ENCODE measurements at places on chromosomes 6 and 20.

GRCh38 chr6:151690768-151691562 is 116.5 kb upstream of the ESR1 start:
- DNase-seq: peak; percentile 7

DNA sequence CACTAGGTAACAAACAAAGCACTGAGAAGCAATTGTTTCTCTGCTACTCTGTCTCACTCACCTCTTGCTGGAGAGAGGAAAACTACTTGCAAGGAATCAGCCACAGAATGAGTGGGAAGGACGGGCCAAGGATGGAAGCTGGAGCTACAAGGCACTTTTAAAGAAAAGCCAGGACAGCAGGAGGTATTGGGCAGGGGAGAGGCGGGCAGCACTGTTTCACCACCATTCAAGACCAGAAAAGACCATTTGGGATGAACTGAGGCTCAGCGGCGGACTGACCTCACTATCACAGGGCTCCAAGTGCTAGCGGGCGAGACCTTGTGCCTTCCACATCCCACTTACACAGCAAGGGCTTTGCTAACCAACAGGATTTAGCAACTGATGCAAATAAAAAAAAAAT is 137.4 kb downstream of the IPCEF1 start:
- no peak for DNase-seq

- no peak for DNase-seq
Measured at GRCh38 chr6:46128476-46128875, 1.3 kb upstream of the ENPP4 start.

GRCh38 chr6:34469499-34469898 is 3.6 kb downstream of the PACSIN1 start:
- DNase-seq: no peak

DNA sequence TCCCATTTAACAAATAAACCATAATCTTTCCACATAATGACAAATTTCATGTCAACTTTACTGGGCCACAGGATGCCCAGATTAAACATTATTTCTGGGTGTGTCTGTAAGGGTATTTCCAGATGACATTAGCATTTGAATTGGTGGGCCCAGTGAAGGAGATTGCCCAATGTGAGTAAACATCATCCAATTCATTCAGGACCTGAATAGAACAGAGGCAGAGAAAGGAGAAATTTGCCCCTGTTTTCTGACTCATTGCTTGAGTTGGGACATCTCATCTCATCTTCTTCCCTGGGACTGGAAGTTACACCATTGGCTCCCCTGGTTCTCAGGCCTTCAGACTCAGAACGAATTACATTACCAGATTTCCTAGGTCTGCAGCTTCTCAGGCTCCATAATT is 142.9 kb downstream of the TPBG start:
- no peak for DNase-seq

- no peak for DNase-seq
Measured at GRCh38 chr6:7185561-7185960, 77.8 kb downstream of the RREB1 start.

- DNase-seq: no peak
Measured at GRCh38 chr20:19327401-19327800, 115.0 kb downstream of the SLC24A3 start.

- peak; percentile 57 for DNase-seq
Measured at GRCh38 chr6:137291441-137291840, 72.3 kb upstream of the IFNGR1 start.

GRCh38 chr6:40042232-40042631 is 108.0 kb upstream of the MOCS1 start:
- DNase-seq: no peak

- peak; percentile 68 for DNase-seq
Measured at GRCh38 chr6:56524891-56525703, 117.6 kb downstream of the DST start.

GRCh38 chr6:80640176-80640575 is 533.7 kb downstream of the BCKDHB start:
- no peak for DNase-seq

- no peak for DNase-seq
Measured at GRCh38 chr6:45679631-45680030, 301.9 kb upstream of the SUPT3H start.

DNA sequence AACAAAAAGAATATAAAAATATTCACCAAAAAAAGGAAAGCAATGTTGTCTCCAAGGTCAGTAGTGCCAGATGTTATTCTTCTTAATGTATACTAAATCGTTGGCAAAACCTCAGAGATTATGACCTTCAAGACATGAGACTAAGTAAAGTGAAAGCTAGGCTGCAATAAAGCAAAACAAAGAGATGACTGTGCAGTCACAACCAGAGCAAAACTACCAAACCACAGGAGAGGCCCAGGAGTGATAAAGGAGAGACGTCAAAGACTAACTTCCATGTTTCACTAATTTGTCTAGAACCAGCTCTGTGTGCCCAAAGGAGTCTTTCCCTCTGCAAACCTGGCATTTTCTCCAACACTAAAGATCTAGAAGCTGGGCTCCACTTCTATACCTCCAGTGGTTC is 155.9 kb upstream of the POU3F2 start:
- DNase-seq: no peak

GRCh38 chr20:54184071-54184470 is 10.3 kb upstream of the CYP24A1 start:
- DNase-seq: no peak

DNA sequence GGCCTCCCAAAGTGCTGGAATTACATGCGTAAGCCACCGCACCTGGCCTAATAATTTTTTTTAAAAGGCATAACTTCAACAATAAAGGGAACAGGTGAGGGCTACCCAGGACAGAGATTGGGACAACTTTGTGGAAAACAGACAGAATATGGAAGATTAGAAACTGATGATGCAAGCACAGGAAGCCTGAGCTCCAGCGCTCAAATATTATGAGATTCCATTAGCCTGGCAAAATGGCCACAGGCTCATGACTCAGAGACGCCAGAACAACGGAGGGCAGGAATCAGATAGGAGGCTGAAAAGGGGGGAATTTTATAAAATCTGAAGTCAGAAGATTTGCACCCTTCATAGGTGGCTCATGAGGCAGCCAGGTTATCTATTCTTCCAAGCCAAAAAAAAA is 103.1 kb upstream of the MRPS10 start:
- no peak for DNase-seq

- no peak for DNase-seq
Measured at GRCh38 chr6:84243240-84243639, 15.8 kb upstream of the CEP162 start.

DNA sequence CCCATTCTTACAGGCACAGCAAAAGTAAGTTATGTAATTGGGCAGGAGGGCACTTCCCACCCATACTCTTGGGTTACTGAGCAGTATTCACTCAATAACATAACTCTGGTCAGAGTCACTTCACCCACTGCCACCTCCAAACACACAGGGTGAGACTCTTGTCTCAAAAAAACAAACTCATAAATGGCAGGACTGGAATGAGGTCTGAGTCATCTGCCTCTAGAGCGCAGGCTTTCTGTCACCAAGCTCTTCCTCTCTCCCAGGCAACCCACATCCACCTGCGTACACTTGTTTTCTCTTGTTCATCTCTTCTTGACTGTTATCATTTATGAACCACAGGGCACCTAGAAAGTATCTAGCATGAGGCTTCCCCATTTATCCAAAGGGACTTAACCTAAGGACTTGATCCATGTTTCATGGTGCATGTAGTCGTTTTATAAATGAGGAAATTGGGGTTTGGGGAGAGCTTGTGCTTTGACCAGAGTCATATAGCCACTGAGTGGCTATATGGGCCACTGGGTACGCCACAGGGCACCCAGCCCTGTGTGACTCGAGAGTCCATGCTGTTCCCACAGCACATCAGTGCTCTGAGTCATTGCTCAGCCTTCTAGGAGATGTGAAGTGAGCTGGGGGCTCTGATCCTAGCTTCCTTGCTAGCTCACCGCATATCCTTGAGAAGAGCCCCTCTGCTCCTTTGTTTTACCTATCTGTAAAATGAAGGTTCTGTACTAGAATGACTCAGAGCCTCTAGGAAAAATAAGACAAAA is 22.4 kb downstream of the C20orf173 start:
- peak; percentile 15 for DNase-seq

GRCh38 chr6:43294536-43294935 is 3.5 kb upstream of the SLC22A7 start:
- DNase-seq: no peak

- DNase-seq: peak; percentile 84
Measured at GRCh38 chr6:110682460-110682853, 132.8 kb downstream of the CDK19 start.

- DNase-seq: no peak
Measured at GRCh38 chr6:163789199-163789810, 374.8 kb downstream of the QKI start.

GRCh38 chr20:34693414-34693813 is 10.7 kb upstream of the TP53INP2 start:
- DNase-seq: no peak

DNA sequence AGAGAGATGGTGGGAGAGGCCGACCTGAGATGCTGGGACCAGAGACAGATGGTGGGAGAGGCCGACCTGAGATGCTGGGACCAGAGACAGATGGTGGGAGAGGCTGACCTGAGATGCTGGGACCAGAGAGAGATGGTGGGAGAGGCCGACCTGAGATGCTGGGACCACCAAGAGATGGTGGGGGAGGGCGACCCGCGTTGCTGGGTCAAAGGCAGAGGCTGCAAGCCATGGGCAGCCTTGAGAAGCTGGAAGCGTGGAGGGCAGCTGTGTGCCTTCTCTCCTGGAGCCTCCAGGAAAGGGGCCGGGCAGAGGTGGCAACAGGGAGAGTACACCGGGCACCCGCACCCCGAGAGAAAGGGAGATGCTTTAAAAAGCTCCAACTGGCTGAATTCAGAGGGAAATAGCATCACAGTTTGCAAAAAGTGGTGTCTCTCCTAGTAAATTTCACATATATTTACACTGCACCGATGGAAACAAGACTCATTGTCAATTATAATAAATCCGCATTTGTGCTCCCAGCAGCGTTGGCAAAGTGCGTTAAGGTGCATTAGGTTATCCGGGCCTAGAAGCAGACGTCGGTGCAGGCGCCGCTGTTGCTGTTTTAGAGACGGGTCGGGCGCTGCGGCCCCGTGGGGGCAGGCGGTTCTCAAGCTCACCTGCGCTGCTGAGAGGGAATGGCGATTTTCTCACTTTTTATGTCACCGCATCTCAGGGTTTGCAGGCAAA is 132.4 kb downstream of the DLL1 start:
- no peak for DNase-seq

DNA sequence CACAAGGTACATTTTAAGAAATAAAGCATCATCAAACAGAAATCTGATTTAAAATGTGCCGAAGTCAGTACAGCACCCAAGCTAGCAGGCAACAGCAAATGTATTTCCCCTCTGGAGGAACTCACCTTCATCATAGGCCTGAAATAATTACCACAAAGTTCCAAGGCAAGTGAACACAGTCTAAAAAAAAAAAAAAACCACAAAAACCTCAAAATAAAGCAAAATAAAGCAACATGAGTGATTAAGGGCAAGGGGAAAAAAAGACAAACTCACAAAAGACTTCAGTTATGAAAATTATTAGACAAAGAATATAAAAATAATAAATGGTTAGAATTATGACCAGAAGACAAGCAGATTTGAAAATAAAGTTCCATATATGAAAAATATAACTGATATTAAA is 10.4 kb downstream of the GPR63 start:
- no peak for DNase-seq

DNA sequence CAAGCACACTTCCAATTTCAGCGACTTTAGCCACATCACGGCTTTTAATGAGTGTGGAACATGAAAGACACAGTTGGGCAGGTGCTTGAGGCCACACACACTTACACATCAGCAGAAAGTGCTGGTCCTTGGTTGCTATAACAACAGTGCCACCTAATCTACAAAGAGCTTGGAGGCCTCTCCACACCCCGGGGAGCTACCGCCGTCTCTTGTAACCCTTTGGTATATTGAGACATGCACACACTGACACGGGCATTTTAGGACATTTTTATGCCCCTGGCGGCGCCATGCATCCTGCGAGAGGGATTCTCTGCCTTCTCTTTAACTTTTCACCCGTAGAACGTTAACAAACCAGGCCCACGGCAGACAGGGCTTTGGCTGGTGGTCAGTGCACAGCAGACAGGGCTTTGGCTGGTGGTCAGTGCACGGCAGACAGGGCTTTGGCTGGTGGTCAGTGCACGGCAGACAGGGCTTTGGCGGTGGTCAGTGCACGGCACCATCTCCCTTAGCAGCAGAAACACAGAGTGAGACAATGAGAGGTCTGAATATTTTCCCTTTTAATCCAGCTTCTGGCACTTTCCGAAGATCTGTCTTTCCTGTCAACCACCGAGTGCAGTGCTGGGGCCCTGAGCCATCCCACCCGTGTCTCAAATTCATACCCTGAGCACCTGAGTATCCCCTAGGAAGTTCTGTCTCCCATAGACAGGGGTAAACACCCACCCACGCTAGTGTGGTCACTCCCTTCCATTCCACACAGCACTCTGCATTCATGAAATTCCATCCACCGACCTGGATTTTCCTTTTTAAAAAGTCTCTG is 116.6 kb upstream of the RPS6KA2 start:
- no peak for DNase-seq

- DNase-seq: no peak
Measured at GRCh38 chr6:20687494-20687893, 153.2 kb downstream of the CDKAL1 start.

DNA sequence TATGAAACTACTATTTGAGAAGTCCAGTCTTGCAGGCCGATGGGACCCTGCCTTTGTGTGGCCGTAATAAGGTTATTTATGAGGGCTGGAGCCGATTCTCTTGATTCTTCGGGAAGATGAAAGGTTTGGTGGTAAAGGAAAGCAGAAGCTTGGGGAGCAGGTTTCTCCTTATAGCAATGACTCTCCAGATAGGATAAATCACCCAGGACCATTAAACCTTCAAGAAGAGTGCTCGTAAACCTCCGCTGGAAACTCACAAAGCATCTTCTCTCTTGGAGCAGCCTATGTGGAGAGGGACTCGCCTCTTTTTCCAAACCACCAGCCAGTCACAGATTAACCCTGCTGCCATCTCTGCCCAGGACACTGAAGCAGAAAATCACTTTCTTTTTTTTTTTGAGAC is 69.6 kb upstream of the SALL4 start:
- no peak for DNase-seq

- DNase-seq: no peak
Measured at GRCh38 chr6:104789770-104790190, 69.9 kb downstream of the HACE1 start.

GRCh38 chr6:149074832-149075258 is 242.7 kb upstream of the TAB2 start:
- no peak for DNase-seq

DNA sequence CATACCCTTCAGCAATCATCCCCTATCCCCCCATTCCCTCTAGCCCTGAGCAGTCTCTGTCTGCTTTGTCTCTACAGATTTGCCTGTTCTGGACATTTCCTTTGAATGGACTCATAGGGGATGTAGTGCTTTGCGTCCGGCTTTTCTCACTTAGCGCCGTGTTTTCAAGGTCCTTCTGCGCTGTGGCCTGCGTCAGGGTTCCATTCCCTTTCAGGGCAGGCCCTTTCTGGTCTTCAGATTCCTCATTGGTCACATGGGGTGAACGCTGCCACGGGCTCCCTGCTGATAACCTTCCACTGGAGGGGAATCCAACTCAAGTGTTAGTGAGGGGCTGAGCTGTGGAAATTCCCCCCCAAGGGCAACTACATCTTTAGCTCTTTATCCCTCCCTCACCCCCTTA is 36.4 kb upstream of the APCDD1L start:
- DNase-seq: no peak

- DNase-seq: no peak
Measured at GRCh38 chr6:41439524-41440418, 104.4 kb downstream of the NCR2 start.

Measured in putamen (tissue), 1 donor.